Bronchial epithelial cell (primary cell): ENCODE measurements at places on chromosomes 4 and X. TPM values are rescaled to one million over a fixed set of nuclear protein-coding genes. Genes with fewer than 3 reads are reported as not detected.

SFRP2 gene
- not detected in 2 replicates for total RNA-seq

SMIM10 gene
- not detected in 2 replicates for total RNA-seq

NDNF gene
- not detected in 2 replicates for total RNA-seq

CTAG1B gene
- total RNA-seq = not detected in 2 replicates

WDR17 gene
- under 0.01 and 0.13 TPM in 2 replicates for total RNA-seq
